Activated T-helper 1 cell treated with anti-CD3 and anti-CD28 coated beads, Interleukin-2, amount 50 U/mL, for 16 hours (primary cell): ENCODE measurements at places on chromosomes 7 and 10.

DNA sequence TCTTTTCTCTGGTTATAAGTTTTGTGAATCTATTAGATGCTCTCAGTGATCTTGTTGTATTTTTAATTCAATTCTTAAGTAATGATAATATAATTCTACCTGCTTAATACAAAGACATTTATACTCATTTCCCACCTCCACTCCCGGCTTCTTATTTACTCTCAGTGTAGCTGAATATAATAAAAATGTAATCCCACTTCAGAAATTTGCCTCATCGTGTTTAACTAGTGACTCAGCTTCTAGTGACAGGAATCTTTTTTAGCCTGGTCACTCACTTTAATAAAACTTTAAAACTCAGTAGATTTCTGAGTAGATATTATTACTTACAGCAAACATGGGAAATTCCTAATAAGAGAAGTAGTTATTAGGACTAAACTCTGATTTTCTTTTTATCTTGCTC is 1506.2 kb upstream of the LRRTM3 start:
- no peak for DNase-seq

GRCh38 chr10:124906551-124907001 is 35.3 kb upstream of the ZRANB1 start:
- no peak for DNase-seq

- no peak for DNase-seq
Measured at GRCh38 chr10:13959443-13960359, 371.0 kb downstream of the FRMD4A start.

DNA sequence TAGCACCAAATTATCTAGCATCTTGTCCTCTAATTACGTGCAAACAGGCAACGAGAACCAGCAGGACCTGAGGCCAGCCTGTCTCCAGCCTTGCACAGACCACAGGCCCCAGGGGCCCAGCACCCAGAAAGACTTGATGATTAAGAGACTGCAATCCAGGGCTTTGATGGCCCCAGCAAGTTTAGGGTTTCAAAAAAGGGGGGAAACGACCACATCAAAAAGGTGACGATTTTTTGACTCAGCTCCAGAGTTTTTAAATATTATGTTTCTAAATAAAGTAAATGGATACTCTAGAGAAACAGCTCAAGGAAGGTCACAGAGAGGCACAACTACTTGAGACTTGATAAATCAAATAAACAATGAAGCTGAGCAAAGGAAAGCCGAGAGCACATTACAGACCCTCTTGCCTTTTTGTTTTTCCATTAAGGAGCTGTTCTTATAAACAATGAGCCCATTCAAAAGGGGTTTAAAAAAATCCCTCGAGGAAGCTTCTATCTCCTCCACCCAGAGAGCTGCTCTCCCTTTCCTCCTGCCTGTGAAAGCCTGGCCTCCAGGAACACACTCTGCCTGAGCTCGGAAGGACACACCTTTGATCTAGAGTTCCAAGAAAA is 44.1 kb downstream of the GLI3 start:
- DNase-seq, result no peak

DNA sequence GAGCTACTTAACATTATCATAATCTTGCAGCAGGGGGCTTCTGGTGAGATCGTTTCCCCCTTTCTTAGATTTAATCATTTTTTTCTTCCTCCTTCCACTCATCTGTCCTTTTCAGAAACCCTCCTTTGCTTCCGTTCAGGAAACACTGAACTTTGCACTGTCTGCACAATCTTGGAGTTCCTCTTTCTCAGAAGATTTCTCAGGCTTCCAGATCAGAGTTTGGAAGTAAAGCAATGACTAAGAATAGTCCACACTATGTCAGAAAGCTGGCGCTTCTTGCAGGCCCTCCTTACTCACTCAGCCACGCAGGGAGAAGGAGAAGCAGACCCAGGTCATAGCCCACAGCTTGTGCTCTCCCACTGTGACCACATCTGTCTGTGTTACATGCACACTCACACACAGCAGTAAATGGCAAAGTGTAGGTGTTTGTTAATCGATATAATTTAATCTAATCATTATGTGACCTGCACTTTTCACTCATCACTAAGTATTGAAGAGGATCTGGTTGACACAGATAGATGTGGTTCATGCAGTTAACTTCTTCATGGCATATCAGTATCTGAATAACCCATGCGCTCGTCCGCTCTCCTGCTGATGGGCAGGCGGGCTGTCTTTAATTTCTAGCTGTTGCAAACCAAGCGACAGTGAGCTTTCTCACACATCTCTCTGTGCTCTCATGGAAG is 30.2 kb downstream of the ALOX5 start:
- no peak for DNase-seq
